ENCODE measurements at places on chromosomes 5 and 9. TPM values are rescaled to one million over a fixed set of nuclear protein-coding genes. Genes with fewer than 3 reads are reported as not detected.

GRCh38 chr5:85929713-85930112, 688.0 kb upstream of the COX7C start:
- DNase-seq, result no peak

- DNase-seq, result peak; percentile 4
Observed at GRCh38 chr9:93895535-93895934, 59.6 kb downstream of the BARX1 start.

- no peak for DNase-seq
Observed at GRCh38 chr9:132600326-132600984, 18.0 kb downstream of the BARHL1 start.

DNA sequence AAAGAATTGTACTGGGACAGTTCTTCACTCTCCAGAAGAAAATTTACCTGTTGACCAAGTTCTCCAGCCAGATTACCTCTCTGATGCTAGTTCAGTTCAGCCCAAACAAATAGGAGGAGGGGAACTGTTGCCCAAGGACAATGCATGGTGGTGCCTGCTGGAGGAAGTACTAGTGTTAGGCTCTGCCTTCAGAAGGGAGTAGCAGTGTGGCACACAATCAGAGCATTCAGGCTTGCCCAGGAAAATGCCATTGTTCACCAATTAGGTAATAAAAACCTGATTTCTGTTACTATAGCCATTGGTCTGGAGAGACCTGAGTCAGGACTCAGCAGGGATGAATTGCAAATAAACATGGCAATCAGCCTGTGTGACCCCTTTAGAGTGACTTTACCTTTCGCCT, 720.8 kb upstream of the ZNF608 start:
- no peak for DNase-seq

The FCN1 gene
- total RNA-seq, result 2.9 TPM

The GPR151 gene
- total RNA-seq, result not detected

- DNase-seq, result no peak
Observed at GRCh38 chr5:152556784-152557183, 151.7 kb upstream of the NMUR2 start.

- DNase-seq, result no peak
Observed at GRCh38 chr5:95969651-95970358, 8.2 kb upstream of the ELL2 start.

The VCAN gene
- total RNA-seq, result 25.2 TPM

- DNase-seq, result no peak
Observed at GRCh38 chr5:143544606-143545005, 141.1 kb upstream of the NR3C1 start.

DNA sequence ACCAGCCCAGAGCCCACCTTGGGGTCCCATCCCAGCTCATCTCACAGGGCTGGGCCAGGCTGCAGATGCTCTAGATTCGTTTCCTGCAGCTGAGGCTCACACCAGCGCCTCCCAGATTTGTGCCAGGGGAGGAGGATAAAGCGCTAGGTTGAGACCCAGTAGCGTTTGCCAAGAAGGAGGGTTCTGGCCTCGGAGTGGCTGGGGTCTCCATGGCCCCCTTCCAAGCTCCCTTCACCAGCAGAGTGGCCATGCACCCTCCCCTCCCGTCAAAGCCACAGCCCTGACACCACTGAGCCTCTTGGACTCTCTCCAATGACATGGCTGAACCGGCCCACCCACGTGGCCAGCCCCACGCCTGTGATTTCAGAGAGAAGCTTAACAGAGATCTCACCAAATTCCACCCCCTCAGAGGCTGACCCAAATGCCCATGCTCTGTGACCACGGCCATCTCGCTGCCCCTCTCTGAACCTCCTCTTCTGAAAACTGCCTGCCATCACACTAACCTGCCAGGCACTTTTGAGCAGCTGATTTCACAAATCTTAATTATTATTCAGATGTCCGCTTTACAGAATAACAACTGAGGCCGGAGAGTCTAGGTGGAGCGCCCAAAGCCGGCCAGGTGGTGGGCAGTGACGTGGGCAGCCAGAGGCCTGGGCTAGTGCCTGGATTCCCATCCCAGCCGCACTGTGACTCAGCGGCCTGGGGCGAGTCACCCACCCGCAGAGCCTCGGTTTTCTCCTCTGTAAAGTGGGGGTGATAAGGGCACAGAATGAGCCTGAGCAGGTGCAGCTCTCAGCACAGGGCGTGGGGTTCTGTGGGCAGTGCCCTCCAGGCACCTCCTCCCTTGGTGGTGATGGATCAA, 155.7 kb downstream of the C9orf50 start:
- no peak for DNase-seq

DNA sequence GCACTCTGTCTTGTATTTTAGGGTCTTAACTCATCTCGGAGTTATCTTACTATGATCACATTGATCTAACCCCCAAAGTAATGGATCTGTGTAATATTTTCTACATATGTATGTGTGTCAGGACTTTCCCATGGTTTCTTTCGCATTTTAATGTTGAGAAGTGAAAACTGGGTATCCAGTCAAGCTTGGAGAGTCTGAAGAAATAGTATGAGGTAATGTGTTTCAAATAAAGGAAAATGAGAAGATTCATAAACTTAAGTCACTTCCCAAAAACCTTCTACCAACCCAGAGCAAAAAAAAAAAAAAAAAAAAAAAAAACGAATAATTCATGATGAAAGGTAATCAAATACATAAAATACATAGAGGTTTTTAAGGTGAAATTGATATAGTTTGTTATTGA, 187.8 kb upstream of the VCAN start:
- DNase-seq, result no peak

- no peak for DNase-seq
Observed at GRCh38 chr5:81137833-81138232, 95.3 kb upstream of the CKMT2 start.

DNA sequence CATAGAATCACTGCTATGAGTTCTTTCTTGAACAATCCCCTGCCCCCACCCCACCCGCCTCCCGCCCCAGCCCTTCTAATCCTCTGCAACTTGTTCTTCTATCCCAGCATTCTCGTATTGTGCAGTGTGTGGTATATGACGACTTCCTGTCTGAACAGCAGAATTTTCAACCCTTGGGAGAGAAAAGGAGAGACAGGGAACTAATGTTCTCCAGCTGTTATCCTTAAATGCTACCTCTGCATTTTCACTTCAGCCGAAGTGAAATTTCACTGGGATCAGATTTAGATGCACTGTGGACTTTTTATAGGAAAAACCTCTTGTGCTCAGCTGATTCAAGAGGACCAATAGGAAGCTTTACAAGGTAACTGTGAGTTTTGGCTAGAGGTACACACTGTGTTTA, 2.2 kb downstream of the FBXL7 start:
- no peak for DNase-seq

The PIP5K1B gene
- total RNA-seq, result 71.9 TPM

- DNase-seq, result no peak
Observed at GRCh38 chr9:6889868-6890267, 132.1 kb downstream of the KDM4C start.

GRCh38 chr5:119681734-119682133, 52.4 kb downstream of the FAM170A start:
- no peak for DNase-seq

The SLC34A1 gene
- total RNA-seq, result not detected

DNA sequence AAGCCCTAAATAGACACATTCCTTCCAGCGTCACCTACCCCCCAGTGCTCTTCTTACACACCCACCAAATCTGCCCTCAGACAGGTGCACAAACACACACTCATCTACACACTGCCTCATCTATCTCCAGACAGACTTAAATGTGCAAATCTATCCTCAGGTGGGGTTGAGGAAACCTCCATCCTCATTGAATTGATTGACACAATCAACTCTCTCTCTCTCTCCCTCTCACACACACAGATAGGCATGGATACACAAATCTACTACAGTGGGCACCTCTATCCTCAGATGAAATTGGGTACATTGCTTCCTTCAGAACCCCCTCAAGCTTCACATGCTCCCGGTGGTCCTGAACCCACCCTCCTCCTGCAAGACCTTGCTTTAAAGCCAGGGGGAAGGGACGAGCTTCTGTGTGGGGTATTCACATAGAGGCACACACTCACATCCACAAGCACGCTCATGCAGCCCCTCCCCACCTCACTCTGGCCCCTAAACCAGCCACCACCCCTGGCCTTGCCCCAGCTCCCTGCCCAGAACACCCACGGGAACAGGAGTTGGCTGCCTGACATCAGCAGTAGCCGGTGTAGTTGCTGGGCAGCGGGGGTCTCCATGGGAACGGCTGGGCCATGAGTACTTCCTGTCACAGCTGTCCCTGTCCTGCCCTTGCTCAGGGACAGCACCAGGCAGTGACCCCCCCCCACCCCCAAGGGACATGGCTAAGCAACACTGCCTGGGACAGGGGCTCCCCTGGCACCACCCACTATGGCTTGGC, 22.8 kb downstream of the PCDH1 start:
- peak; percentile 60 for DNase-seq

- no peak for DNase-seq
Observed at GRCh38 chr9:118533101-118533500, 828.9 kb downstream of the TLR4 start.

DNA sequence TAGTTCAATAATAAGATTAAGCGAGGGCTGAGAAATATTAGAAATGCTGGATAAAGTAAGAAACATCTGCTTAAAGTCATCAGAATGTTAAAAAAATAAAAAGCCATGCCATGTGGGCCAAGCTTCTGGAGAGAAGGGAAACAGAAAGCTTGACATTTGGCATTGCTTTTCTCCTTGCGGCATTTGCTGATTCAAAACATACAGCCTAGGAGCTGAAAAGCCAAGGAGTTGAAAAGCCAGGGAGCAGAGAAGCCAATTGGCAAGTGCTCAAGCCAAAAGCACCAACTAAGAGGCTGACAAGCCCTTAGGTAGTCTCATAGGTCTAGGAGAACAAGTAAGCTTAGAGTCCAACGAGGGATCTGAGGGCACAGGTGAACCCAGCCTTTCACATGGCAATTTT, 754.3 kb downstream of the TLE4 start:
- DNase-seq, result no peak

The ARL10 gene
- 6.0 TPM for total RNA-seq

DNA sequence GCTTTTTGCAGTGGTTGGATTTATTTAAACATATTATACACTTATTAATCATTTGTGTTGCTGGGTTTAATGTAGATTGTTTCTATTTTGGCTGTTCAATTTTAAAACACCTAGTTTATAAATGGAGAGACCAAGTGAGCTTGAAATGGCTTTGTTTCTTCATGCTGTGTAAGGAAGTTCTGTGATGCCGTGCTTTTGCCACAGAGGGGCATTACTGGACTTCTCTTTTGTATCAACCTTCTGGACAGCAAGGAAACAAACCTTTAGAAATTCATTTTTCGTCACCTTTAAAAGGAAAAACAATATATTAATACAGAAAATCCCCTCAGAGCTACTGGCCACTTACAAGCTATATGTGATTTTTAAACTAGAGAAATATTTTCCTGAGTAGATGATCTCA, 81.9 kb downstream of the DMRTA1 start:
- DNase-seq, result no peak

GRCh38 chr5:43061352-43062075, 21.4 kb upstream of the ANXA2R start:
- no peak for DNase-seq

The RAD50 gene
- total RNA-seq, result 33.4 TPM

The DBH gene
- not detected for total RNA-seq

The RASGEF1C gene
- 0.27 TPM for total RNA-seq

DNA sequence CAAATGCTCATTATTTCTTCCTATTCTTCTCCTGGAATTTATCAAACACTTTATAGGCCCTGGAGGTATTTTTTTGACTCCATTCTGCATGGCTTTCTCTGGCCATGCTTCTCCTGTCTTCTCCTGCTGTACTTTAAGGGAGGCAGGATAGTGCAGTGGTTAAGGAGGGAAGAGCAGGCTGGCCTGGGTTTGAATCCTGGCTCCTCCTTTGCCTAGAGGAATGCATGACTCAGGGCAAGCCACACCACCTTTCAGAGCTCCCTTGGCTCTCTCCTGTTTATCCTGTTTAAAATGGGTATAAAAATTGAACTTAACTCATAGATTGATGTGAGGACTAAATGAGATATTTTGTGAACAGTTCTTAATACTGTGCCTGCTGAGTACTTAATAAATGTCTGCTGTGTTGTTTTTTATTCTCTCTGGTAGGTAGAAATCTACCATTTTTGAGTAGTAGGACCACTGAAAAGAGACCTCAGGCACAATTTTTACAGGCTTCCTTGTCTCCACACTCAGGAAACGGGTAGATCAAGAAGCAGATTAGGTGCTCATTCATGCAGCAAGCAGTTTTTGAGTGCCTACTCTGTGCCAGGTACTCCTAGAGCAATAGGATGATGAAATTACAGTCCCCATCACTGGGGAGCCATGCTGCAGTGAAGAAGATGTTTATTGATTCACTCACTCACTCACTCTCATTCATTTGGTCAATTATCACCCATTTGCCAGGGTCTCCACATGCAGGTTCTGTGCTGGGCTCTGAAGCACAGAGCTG, 32.7 kb upstream of the ARAP3 start:
- DNase-seq, result no peak

The LCN1 gene
- total RNA-seq, result not detected

The PCDHGA6 gene
- total RNA-seq, result 5.6 TPM
